Activated naive CD4-positive, alpha-beta T cell treated with anti-CD3 and anti-CD28 coated beads for 36 hours (primary cell): ENCODE measurements at places on chromosomes 5 and 9.

DNA sequence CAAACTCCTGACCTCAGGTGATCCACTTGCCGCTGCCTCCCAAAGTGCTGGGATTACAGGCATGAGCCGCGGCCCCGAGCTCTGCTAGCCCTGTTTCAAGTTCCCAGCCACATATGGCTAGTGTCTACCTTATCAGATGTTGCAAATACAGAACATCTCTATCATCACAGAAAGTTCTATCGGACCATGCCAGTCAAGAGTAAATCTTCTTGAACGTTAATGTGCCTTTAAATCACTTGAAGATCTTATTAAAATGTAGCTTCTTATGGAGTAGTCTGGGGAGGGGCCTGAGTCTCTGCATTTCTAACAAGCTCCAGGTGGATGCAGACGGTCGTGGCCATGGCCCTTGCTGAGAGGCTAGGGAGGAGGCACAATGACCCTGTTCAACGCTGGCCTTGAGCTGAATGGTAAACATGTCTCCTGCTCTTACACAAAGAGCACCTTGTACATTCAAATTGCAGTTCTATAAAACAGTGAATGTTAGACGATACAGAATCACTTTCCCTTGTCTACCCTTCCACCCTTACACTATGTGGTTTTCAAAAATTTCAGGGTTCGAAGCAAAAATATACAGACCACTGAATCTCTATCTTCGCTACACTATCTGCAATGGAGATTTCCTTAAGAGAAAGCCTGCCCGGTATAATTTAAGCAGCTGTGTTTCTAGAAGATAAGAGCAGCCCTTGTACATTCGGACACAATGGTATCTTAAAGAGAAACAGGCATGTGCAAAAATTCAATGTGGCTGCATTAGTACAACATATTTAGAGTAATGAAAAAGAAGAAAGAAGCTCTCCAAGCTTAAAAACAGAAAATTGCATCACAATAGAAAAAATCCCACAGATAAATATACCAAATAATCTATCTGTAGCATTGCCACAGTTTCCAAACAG is 114.1 kb downstream of the FRMD3 start:
- DNase-seq: no peak

GRCh38 chr5:75567710-75568109 is 43.5 kb upstream of the ANKDD1B start:
- peak; percentile 16 for DNase-seq

- no peak for DNase-seq
These were observed 194.8 kb downstream of the FBXL7 start for GRCh38 chr5:15694696-15695214.

DNA sequence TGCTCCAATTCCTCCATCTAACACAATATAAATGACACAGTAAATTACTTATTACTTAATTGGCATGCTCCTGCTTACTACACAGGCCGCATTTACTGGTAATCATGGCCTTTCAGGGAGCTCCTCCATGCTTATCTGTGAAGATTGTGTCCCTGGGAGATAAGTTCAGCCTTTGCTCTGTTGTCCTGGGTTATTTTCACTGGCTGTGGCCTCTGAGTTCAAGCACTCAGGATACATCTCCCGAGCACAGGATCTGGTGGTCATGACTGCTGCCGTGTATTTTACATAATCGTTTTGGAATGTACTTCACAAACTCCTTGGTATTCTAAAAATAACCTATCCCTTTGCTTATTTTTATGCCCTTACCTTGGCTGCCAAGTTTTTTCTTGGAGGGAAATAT is 215.7 kb downstream of the ICE1 start:
- no peak for DNase-seq

- no peak for DNase-seq
These were observed 44.2 kb downstream of the GDA start for GRCh38 chr9:72193478-72193881.

DNA sequence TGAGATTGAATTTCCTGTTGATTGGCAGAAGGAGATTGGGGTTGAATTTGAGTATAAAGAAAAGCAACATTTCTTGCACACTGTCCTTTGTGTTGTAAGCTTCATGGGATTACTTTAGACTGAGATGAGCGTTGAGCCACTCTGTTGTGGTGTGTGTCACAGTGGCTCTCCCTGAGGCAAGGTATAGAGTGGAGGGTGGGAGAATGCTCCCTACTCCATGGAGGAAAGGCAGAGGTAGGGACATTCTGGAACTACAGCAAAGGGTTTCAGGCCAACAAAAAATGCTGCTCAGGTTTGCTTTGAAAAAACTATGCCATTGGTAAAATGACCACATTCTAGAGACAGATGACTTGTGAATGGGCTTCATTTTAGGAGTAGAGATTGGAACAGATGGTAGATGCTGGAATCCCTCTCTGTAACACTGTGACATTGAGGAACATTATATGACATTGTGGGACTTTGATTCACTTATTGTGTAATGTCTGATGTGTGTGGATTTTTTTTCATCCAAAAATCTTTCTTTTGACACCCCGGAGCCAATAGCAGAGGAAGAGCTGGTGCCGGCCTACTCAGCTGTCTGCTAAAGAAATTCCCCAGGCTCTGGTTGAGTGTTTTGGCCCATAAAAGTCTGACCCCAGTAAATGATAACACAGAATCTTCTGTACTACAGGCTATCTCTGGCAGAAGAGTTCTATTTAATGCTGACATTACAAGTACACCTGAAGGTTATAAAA is 6.2 kb upstream of the CEP120 start:
- no peak for DNase-seq

- DNase-seq: no peak
These were observed 9.8 kb downstream of the SLC44A1 start for GRCh38 chr9:105254226-105254625.

DNA sequence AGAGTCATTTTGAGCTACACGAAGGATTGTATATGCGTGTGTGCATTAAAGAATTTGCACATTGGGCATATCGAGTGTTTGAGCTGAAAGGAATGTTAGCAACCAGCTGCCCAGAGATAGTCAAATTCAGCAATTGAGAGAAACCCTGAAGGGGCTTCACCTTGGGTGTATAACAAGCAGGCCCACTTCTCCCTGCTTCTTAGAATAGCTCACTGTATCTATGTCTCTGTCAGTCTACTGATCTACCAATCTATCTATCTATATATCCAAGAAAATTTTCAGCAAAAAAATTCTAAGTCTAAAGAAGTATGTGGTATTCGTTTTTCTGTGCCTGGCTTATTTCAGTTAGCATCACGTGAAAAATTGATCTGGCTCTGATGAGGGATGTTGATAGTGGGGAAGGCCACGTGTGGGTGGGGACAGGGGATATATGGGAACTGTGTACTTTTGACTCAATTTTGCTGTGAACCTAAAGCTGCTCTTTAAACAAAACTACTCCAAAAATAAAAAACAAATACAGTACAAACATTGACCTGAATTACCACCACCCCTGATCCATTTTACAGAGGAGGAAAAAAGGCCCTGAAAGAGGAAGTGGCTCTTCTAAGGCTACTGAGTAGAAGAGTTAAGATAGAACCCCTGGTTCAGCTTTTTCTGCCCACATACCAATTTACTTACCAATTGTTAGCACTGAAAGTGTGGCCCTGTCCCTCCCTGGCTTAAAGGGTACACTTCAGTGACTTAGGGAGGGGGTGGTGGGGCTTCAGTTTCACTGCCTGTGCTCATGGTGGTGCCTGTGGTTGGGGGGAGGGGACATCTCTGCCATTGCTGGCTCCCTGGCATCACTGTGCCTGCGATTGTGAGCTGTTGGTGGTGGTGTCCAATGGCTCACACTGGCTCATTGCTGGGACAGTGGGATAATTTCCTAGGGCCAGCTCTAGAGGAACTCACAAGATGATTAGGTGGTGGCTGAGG is 141.8 kb downstream of the DOCK2 start:
- no peak for DNase-seq

GRCh38 chr9:98790134-98790841 is 6.1 kb downstream of the ANKS6 start:
- DNase-seq: no peak

DNA sequence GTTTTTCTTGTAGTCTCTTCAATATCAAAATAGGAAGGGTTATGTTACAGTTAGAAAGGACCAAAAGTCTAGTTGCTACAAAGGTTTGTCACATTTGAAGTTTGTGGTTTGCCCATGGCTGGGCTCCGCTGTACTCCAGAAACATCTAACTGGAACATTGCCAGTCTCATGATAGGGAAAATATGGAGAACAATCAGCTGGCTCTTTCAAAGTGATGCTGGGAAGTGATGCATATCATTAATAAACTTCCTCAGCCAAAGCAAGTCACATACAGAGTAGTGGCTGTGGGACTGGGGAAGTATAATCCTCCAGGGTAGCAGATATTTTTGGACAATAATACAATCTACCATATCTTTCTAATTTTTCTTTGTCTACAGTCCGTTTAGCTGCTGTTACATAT is 8.8 kb downstream of the BTF3 start:
- DNase-seq: no peak

- DNase-seq: no peak
These were observed 258.7 kb upstream of the ARRDC3 start for GRCh38 chr5:91641730-91642350.

DNA sequence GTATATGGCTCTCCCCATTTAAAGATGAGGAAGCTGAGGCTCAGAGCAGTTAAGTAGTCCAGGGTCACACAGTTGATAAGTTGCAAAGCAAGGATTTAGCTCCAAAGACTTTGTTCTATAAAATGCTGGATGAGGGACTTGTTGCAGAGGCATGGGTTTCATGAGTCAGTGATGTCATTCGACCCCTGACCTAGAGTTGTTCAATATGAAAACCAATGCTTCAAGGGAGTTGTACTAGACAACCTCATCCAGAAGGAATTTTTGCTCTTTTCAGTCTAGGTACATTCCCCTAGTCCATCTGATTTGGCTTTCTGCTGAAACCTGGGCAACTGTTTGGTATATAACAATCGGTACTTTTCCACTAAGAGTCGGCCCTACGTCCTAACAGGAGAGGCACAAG is 550.4 kb downstream of the EBF1 start:
- no peak for DNase-seq

GRCh38 chr9:2559192-2560152 is 62.1 kb upstream of the VLDLR start:
- DNase-seq: no peak

DNA sequence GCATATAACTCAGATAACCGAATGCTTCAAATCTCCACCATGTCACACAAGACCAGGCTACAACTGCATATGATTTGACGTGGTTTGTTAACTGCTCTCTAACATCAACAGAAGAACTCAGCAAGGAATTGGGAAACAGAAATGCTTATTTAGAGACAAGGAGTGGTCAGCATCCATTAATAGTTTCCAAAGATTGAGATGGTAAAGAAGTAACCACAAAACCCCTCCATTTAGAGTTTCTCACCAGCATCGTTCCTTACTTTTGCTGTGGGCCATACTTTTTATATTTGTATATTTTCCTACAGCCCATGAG is 25.2 kb downstream of the DPYSL3 start:
- DNase-seq: no peak

- peak; percentile 82 for DNase-seq
These were observed 36.7 kb downstream of the NDFIP1 start for GRCh38 chr5:142145106-142145900.

DNA sequence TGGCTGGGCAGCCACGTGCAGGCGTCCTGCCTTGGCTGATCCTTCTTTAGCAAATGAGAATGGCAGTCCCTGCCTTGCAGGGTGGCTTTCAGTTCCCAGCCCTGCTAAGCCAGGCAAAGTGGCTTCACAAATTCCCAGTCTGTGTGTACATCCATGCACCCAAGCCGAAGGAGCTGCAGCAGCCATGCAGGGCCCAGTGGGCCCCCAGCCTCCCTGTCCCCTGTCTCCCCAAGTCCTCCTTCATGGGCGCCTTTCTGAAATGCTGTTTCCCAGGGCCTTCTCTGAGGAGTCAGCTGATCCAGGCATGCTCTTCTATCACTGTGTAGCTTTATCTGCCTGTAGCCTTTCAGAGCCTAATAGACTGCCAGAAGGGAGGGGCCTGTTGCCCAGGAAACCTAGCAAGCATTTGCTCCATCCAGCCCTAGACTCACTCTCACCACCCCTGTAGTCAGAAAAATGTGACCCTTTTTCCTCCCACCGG is 47.4 kb upstream of the SHC3 start:
- no peak for DNase-seq

DNA sequence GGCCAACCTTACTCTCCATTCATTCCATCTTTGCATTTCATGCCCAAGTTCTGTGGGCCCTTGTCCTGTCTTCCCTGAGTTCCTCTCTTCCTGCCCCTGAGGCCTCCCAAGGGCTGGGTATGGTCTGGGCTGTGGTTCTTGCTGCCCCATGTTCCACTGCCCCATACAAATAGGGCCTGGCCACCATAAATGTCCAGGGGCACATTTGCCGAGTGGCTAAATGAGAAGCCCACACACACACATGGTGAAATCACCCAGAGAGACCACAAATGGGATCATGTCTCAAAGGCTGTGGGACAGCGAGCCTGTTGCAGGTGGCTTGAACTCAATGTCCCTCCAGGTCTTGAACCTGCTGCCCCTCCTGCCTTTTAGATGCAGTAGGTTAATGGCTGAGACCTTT is 1.2 kb downstream of the TIFAB start:
- no peak for DNase-seq

DNA sequence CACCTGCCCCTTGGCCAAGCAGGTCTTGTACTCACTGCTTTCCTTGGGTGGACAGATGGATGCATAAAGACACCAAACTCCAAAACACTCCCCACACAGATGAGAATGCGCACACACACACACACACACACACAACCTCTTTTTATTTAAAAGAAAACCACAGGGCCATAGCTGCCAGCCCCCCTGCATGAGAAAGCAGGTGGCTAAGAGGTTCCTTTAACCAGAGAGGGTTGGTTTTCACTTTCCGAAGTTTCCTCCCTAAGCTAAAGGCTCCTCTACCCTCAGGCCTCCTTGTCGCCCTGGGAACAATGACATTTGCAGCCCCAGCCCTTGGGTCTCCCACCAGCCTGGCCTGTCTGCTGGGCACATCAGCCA is 11.1 kb downstream of the NR5A1 start:
- DNase-seq: no peak

GRCh38 chr9:6133346-6134063 is 82.1 kb upstream of the IL33 start:
- DNase-seq: no peak

DNA sequence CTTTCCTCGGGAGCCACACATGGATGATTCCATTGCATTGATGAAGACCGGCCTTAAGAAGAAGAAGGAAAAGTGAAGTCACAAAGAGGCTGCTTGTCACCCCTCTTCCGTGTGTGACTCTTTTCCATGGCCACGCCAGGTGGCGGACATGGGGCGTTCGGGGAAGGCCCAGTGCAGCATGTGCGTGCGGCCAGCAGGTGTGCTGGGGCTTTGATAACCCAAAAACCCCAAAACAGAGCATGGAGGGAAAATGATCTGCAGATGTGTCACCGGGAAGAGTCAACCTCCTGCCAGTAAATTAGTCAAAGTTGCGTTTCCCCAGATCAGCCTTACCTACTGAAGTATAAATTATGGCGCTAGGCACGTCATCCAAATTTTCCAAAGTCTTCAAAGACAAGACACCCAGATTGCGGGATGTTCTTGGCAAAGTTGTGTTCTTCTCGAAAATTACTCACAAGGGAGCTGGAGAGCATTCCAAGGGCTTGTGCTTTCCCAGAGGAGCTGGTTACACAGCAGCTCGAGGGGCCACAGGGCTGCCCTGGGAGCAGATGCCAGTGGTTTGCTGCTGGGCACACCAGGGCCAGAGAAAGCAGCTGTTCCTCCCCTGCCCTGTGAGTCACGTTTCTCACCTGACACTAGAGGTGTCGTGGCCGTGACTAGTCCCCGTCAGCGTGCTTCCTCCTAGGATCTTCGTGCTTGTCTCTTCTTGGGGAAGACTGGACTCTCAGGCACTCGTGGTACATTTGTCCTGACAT is 53.9 kb downstream of the IRX2 start:
- no peak for DNase-seq

- no peak for DNase-seq
These were observed 31.5 kb downstream of the CLINT1 start for GRCh38 chr5:157827423-157827822.

GRCh38 chr5:135309391-135310327 is 89.4 kb downstream of the MACROH2A1 start:
- peak; percentile 27 for DNase-seq
